ENCODE measurements at places on chromosomes 13 and 19.

DNA sequence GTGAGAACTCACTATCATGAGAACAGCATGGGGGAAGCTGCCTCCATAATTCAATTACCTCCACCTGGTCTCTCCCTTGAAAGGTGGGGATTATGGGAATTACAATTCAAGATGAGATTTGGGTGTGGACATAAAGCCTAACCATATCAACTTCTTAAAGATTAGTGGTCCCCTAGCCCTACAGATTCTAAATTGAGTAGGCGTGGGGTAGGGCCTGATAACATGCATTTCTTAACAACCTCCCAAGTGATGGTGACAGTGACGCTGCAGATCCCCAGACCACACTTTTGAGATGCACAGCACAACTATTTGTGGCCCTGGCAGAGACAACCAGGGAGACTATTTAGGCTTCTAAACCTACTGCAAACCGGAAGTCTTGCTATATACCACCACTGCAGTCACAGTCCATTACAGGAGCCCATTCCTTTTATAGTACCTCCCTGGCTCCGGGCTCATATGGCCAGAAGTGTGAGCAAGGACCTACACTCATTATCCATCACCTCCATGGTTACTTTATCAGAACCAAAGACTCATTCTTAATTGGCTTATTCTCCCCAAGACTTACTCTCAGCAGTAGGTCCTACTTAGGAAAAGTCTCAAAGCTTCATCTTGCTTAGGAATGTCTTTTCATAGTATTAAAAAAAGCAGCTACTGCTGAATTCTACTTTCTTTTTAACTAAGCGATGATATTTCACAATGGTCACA, 2.1 kb upstream of the DPY19L3 start:
- DNase-seq, result no peak

- DNase-seq, result no peak
Measured at GRCh38 chr19:29275266-29275665, 62.3 kb upstream of the UQCRFS1 start.

- DNase-seq, result no peak
Measured at GRCh38 chr19:40163541-40164129, 27.6 kb upstream of the MAP3K10 start.

DNA sequence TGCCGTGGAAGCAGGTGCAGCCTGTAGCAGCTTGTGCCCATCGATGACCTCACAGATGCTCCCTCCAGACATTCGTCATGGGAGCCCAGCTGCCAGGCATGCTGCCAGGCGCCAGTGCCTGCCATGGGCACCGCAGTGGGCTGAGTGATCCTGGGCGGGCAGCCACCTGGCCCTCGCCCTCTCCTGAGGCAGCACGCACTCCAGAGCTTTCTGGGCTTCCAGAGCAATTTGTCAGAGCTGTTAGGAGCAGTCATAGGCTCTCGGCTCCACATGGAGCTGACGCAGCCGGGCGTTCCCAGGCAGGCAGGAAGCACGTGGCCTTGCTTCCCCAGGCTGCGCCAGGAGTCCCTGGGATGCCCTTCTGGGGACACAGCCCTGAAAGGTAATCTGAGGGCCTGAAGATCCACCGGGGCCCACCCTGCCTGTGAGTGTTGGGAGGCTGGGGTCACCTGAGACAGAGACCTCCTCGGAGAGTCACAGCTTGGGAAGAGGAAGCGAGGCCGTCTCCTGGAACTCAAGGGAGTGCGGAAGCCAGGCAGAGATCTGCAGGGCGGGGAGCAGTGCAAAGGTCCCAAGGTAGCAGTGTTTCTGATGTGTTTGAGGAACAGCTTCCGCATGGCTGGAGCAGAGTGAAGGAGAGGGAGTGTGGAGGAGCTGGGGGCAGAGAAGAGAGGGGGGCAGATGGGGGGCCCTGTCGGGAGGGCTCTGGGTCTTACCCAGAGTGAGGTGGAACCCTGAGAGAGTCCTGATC, 50.6 kb downstream of the DPF1 start:
- peak; percentile 28 for DNase-seq

DNA sequence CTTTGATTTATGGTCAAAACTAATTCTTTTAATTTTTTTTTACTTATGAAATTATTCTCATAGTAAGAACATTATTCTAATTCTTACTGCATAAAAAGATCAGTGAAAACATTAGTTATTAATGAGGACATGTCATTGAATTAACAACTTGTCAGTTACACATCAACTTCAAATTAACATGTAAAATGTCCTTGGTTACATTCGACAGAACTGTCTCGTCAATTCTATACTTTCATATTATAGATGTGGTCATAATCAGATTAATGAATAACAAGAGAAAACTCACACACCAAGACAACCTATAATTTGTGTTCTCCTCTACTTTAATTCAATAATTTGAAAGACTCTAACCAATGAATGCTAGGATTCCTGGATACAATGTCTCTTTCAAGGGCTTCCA, 66.7 kb downstream of the KATNAL1 start:
- DNase-seq, result no peak

GRCh38 chr13:71873418-71874247, 6.6 kb upstream of the DACH1 start:
- DNase-seq, result no peak

GRCh38 chr13:19607523-19608078, 25.9 kb upstream of the MPHOSPH8 start:
- DNase-seq, result no peak

DNA sequence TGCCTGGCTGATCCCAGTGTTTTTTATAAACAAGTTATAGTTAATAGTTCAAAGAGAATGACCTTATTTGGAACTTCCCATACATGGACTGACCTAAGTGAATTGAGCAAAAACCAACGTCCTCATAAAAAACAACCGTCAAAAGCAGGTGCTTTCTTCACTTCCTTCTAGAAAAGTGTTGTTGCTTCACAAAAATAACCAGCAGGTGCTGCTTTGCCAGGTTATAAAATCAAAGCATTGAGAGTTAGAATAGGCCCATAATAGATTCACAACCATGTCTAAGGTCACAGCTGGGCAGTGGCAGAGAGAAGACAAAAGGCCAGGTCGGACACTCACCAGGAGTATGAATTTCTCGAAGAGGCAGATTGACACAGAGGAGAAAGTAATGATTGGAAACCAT, 9.5 kb downstream of the RUBCNL start:
- DNase-seq, result no peak

DNA sequence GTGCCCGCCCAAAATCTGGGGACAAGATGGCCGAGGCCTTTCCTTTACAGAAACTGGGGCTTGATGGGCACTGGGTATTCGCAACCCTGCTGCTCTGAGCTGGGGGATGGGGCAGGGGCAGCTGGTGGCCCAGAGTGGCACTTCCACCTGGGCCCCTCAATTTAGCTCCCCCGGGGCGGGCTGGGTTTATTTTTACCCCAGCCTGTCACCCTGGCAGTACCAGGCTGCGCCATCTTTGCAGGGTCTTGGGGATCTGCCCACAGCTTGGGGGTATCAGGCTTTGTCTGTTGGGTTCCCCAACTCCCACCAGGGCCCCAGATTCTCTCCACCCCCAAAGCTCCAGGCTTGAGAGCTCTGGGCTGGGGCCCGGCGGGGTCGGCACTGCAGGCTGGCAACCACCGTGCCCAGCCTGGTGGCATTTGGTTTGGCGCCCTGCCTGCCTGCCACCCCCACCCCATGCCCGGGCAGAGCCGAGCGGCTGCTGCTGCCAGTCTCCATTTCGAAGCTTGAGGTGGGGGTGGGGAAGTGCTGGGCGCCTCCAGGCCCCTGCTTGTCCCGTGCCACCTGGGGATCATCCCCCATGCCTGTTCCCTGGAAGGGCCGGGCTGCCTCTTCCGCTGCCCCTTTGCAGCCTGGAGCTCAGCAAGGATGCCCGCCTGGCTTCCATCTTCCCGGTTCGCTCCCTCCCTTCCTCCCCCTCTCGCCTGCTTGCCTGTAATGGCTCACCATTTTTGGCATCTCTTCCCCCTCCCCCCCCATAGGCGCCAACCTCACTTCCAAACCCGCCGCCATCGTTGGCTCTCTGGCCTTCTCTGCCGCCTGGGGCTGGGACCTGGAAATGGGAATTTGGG, 11.4 kb downstream of the NFIX start:
- DNase-seq, result no peak

DNA sequence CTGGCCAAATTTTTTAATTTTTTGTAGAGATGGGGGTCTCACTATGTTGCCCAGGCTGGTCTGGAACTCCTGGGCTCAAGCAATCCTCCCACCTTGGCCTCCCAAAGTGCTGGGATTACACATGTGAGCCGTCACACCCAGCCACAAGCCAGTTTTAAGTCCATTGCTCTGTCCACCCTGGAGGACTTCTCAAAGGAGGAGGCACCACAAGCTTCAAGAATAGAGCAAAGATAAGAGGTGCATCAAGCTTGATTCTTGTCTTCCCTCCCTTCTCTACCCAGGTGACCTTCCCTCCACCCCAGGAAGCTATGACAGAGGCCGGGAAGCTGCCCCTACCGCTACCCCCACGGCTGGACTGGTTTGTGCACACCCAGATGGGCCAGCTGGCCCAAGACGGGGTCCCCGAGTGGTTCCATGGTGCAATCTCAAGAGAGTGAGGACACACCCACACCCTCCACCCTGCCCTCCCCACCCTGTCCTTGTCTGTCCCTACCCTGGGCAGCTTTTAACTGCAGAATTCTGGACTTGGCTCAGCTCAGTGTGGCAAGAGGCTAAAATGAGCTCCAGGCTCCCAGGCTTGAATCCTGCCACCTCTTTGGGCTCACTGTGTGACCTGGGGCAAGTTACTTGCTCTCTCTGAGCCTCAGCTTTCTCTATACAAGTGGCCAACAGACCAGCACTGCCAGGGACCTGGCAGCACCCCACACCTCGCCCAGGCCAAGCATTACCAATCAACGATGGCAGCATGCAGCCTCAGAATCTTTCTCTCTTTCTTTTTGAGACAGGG, 5.2 kb downstream of the HSH2D start:
- DNase-seq, result no peak

- DNase-seq, result peak; percentile 49
Measured at GRCh38 chr19:32407004-32407992, 1.7 kb downstream of the DPY19L3 start.

DNA sequence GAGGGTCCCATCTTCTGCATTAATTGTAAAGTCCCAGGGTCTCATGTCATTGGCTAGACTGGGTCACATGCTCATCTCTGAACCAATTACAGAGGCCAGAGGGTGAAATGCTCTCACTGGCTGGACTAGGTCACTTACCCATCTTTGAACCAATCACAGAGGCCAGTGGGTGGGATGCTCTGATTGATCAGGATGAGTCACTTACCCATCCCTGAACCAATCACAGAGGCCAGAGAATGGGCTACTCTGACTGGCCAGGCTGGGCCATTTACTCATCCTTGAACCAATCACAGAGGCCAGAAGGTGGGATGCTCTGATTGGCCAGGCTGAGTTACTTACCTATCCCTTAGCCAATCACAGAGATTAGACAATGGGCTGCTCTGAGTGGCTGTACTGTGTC, 5.3 kb downstream of the MISP start:
- peak; percentile 66 for DNase-seq

DNA sequence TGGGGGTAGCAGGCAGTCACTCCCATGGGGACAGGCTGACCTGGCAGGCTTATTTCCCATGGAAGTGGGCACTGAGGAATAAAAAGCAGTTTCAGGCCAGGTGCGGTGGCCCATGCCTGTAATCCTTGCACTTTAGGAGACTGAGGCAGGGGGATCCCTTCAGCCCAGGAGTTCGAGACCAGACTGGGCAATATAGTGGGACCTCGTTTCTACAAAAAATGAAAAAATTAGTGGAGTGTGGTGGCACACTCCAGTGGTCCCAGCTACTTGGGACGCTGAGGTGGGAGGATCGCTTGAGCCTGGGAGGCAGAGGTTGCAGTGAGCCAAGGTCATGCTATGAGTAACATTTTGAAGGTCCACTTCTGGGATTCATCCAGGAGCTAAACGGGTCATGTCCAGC, 6.0 kb downstream of the GJB2 start:
- no peak for DNase-seq

- peak; percentile 28 for DNase-seq
Measured at GRCh38 chr13:28540612-28541011, 45.7 kb upstream of the FLT1 start.

DNA sequence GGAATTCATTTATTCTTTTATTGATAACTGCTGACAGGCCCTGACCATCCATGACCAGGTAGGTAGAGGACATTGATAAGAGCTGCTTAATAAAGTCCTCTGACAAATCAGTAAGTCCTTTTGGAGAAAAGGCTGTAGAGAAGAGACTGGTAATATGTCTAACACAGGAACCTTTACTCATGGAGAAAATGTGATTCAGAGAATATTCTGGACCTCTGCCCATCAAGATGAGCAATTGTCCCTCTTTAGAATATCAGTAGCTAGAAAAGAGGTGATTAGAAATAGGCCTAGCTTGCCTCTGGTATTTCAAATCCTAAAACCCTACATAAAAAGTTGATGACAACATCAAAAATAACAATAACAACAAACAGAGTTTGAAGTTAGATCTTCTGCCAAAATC, 642.3 kb downstream of the TBC1D4 start:
- DNase-seq, result peak; percentile 60

DNA sequence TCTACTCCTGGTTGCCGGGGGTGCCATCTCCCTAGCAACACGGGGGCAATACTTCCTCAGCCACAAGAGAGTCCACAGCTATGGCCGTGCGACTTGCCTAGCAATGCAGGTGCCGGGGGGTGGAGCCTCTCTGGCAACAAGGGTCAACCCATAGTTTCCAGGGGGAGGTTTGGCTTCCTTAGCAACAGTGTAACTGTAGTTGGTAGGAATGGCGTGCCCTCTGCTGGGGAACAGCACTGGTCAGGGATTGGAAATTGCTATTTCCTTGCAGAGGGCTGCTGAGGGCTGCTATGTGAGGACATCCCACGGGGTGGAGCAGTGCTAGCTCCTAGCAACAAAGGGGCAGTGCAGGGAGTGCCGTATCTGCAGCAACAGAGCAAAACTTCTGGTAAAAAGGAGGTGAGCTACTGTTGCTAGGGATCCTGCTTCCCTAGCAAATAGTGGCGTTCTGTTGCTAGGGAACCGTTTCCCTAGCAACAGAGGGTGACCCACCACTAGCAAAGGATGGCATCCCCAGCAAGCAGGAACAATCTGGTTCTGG, 7.0 kb upstream of the TMC4 start:
- peak; percentile 45 for DNase-seq

DNA sequence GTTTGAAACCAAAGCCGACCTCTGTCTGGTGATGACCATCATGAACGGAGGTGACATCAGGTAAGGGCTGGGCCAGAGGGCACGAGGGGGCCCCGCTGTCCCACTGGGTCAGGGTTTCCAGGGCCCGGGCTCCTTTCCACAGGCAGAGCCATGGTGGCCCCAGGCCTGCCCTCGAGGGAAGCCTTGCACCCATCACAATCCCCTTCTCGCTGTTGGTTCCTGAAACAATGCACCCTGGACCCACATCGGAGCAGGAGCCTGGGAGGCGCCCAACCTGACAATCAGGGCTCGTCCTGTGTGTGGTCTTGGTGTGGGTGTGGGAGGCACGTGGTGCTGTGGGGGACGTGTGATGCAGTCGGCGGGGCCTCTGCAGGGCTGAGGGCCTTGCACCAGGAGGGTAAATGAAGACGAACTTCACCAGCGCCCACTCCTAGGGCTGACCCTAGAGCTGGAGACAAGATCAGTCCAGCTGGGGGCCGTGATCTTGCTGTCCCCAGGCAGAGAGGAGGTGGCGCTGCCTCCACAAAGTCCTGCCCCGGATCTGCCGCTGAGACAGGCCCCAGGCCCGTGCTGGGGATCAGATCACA, 2.8 kb downstream of the GRK1 start:
- no peak for DNase-seq
